Muscle of arm (tissue), 14 donors: ENCODE measurements at places on chromosomes 5 and 9. TPM values are rescaled to one million over a fixed set of nuclear protein-coding genes. Genes with fewer than 3 reads are reported as not detected.
A peak's percentile ranks its signal among the peaks of the same experiment; 100 is the strongest.

Gene GNA14
- polyA plus RNA-seq: 5.4 TPM

- DNase-seq: no peak
These were observed 248.5 kb upstream of the PANK3 start for GRCh38 chr5:168827636-168828035.

- DNase-seq: no peak
These were observed 391.3 kb downstream of the DIRAS2 start for GRCh38 chr9:90251316-90251715.

DNA sequence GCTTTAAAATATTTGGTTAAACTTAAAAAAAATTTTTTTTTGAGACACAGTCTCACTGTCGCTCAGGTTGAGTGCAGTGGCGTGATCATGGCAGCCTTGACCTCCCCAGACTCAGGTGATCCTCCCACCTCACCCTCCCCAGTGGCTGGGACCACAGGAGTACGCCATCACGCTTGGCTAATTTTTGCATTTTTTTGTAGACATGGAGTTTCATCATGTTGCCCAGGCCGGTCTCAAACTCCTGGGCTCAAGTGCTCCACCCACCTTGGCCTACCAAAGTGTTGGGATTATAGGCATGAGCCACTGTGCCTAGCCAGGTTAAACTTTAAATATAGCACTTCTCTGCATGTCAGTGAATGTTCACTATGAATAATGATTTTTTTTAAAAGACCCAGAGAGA lies 224.5 kb upstream of the RFX3 start:
- no peak for DNase-seq

DNA sequence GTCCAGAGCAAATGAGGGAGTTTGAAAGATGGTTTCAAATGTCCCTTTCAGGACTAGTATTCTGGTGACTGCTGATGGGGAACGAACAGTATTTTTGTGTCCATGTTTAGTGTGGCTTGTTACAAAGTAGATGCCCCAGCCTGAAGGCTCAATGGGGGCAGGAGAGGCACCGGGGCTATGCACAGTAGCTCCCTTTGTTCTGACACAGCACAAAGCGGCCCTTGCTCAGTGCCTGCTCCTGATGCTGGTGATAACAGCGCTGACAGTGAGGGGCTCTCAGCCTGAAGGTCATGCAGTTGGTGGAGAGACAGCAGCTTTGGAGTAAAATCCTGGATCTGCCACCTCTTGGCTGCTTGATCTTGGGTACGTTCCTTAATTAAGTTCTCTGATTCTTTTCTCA lies 188.9 kb downstream of the SLIT3 start:
- no peak for DNase-seq

DNA sequence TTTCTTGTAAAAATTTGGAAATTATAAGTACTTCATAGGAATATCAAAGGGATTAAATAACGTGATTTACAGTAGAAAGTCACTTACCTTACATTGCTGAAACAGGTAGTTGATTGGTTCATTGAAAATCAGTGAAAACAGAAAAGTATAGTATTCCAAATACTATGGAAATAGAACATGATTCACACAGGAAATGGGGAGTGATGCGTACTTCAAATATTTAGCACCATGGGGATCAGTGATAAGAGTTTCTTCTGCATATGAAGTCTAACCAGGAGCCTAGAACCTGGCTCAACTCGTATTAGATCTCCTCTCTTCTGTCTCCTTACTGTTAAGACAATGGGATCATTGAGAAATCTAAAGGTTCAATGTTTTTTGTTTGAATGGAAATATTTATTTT lies 133.3 kb downstream of the FAM174A start:
- DNase-seq: no peak

DNA sequence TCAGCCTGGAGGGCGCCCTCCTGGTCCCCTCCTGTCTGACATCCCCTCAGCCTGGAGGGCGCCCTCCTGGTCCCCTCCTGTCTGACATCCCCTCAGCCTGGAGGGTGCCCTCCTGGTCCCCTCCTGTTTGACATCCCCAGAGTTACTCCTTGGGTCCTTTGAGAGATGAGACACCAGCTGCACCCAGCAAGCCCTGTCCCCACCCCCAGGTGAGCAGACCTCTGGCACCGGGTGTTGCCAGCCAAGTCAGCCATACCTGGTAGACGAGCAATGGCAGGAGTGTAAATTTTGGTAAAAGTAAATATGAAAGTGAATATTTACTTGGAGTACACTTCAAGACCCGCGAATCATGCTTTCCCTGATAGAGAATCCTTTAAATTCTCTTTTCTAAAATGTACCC lies 25.4 kb downstream of the EXOC3 start:
- no peak for DNase-seq

DNA sequence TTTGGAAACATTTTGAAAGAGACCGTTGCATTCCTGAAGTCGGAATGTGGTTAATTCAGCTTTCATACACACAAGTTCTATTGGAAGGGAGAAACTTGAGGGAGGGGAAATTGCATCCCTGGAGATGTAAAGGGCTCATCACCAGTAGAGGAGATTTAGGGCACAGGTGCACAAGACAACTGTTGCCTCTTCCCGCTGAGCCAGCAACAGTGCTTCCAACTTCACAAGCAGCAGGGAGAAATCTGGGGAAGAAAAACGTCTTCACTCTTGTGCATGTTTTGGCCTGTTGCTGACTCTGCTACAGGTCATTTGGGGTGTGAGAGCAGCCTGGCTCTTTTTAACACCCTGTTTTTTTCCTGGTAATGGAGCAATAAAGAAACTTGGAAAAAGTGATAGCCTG lies 277.9 kb downstream of the GAS1 start:
- DNase-seq: peak; percentile 88
